ENCODE measurements at places on chromosomes 1 and 21.

DNA sequence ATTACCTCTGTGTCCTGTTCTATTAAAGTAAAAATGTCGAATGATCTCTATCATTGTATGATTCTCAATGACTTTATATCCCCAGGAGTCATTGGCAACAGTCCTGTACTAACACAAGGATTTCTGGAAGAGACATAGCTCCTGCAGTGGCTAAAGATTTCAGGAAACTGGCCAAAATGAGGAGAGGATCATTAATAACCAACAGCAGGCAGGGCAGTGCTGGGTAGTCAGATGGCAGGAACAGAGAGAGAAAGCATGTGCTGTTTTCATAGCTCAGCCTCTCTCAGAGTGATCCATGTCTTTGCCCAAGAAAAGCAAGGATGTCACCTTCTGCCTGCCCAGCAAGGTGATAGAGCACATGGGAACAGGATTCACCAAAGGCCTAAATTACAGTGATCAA is 604.7 kb upstream of the PLXNA2 start:
- DNase-seq = no peak

DNA sequence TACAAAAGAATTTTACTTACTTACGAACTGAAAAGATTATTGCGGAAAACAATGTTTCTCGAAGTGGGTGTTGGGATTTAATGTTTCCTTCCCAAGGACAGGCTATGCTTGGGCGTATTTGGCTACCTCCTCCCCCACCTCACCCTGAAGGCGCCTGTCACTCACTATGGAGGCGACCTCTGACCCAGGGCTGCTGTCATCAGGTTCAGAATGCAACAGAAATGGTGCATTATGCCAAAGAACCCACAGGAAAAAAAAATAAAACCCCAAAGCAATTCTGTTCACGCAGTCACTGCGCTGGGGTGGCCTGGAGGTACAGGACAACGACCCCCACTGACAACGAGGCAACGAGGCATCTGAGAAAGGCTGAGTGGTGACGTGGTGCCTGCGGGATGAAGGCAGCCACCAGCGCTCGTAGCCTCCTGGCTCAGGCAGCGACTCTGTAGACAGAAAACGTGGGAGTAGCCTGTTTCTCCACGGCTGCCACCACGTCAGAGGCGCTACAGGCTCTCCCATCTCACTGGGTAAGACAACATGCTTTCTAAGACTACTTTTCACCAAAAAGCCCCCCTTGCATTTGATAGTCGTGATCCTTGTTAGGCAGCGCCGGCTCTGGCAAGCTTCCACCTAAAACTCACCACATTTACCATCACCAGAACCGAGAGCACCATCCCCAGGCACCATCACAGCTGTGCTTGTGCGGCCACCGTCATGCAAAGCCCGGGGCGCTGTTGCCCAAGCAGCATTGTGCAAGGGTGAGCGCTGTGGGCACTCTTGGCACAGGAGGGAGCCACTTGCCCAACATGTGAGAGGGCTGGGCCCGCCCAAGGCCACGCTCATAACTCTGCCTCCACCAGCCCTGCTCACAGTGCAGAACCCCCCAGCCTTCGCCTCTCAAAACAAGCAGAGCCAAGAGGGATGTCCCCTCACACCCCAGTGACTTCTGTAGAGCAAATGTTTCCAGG is 14.3 kb downstream of the NADK start:
- no peak for DNase-seq

DNA sequence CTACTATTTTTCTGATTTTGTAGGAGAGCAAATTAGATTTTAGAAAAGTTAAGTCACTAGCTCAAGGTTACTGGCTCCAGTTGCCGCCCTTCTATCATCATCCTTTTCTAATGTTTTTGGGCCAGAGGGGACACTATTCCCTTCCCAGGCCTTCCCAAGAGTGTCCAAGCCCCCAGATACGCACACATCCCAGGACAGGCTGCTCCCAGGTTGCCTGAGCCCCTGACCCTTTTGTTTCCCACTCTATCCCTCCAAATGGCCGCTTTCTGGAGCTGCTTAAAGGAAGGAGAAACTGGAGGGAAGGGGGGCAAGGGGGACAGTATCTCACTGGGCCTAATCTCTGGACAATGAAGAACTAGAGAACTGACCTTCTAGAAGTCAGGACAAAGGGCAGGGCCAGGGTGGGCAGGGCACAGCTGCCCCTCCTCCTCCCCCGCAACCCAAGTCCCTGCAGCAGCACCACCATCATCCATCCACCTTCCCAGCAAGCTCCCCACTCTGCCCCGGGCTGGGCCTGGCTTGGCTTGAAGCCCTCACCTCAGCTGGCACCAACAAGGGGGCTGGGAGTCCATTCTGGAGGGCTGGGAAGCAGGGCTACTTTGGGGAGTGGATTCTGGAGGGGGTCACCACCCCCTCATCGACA is 1.1 kb upstream of the MAP7D1 start:
- no peak for DNase-seq

- DNase-seq = no peak
Observed at GRCh38 chr1:73516451-73516850, 681.5 kb downstream of the LRRIQ3 start.

- peak; percentile 41 for DNase-seq
Observed at GRCh38 chr1:68049941-68050878, at the start of gene DIRAS3. DIRAS3 (minus strand) TSS chr1:68050627; CDS start chr1:68047297, 3,330 bp downstream.

Measured in RKO (cell line).